ENCODE measurements at places on chromosomes 4 and X. TPM values are rescaled to one million over a fixed set of nuclear protein-coding genes. Genes with fewer than 3 reads are reported as not detected.

ANAPC10 gene
- 30.4 TPM for total RNA-seq

ATP1B4 gene
- total RNA-seq, result not detected

MRFAP1 gene
- total RNA-seq, result 225 TPM

GPR143 gene
- 3.6 TPM for total RNA-seq

ARMCX1 gene
- 19.3 TPM for total RNA-seq

PGAM4 gene
- not detected for total RNA-seq

ZCCHC13 gene
- total RNA-seq, result not detected

ZNF157 gene
- total RNA-seq, result under 0.01 TPM

NUDT11 gene
- total RNA-seq, result 11.4 TPM

CXCL13 gene
- not detected for total RNA-seq

PARM1 gene
- 0.65 TPM for total RNA-seq

SLC6A14 gene
- total RNA-seq, result under 0.01 TPM

SMR3A gene
- total RNA-seq, result not detected

AKAP4 gene
- total RNA-seq, result not detected

TMEM131L gene
- 5.9 TPM for total RNA-seq

KIAA1210 gene
- total RNA-seq, result not detected

ELK1 gene
- 55.3 TPM for total RNA-seq

EIF2S3 gene
- total RNA-seq, result 201 TPM

TMPRSS11D gene
- total RNA-seq, result not detected

VCX gene
- total RNA-seq, result not detected

XAGE1A gene
- total RNA-seq, result not detected

P2RY10 gene
- not detected for total RNA-seq

PABPC1L2B gene
- not detected for total RNA-seq

SSX4B gene
- not detected for total RNA-seq

PDZD4 gene
- 0.48 TPM for total RNA-seq

CLIC2 gene
- 0.88 TPM for total RNA-seq

ALPK1 gene
- total RNA-seq, result 6.7 TPM

ZFP92 gene
- total RNA-seq, result 0.39 TPM

ELF4 gene
- total RNA-seq, result 18.9 TPM

ENPEP gene
- total RNA-seq, result 0.64 TPM

FOXP3 gene
- 0.39 TPM for total RNA-seq

EMD gene
- 66.7 TPM for total RNA-seq

NWD2 gene
- total RNA-seq, result not detected

LRAT gene
- 2.1 TPM for total RNA-seq

STATH gene
- total RNA-seq, result not detected

CLCN5 gene
- total RNA-seq, result 4.4 TPM

CPZ gene
- 0.91 TPM for total RNA-seq

MGARP gene
- total RNA-seq, result 29.9 TPM

MFAP3L gene
- 2.5 TPM for total RNA-seq

DDIT4L gene
- total RNA-seq, result 0.26 TPM

ZNF330 gene
- total RNA-seq, result 18.2 TPM

STK32B gene
- total RNA-seq, result 0.52 TPM

GLOD5 gene
- not detected for total RNA-seq

ARAF gene
- 31.5 TPM for total RNA-seq

PRR32 gene
- not detected for total RNA-seq

TNMD gene
- total RNA-seq, result not detected

RASL11B gene
- total RNA-seq, result 4.5 TPM

CXCL11 gene
- total RNA-seq, result not detected

CYBB gene
- not detected for total RNA-seq

PAK3 gene
- 0.52 TPM for total RNA-seq

ADH1B gene
- 0.65 TPM for total RNA-seq

AVPR2 gene
- total RNA-seq, result not detected

Data from epithelial cell of alveolus of lung (primary cell).